Memory B cell (primary cell): ENCODE measurements at places on chromosomes 16 and 17.

- no peaks in the 10 kb centered on the region for H3K27me3 ChIP-seq
- no peak for DNase-seq
- peak overlapping the region; percentile 96 for H3K27ac ChIP-seq
- H3K4me3 ChIP-seq: peak overlapping the region; percentile 86
- H3K4me1 ChIP-seq: peaks cover 33% of the 10 kb centered on the region
Measured at GRCh38 chr17:80909635-80910034, 82.0 kb upstream of the CHMP6 start.

DNA sequence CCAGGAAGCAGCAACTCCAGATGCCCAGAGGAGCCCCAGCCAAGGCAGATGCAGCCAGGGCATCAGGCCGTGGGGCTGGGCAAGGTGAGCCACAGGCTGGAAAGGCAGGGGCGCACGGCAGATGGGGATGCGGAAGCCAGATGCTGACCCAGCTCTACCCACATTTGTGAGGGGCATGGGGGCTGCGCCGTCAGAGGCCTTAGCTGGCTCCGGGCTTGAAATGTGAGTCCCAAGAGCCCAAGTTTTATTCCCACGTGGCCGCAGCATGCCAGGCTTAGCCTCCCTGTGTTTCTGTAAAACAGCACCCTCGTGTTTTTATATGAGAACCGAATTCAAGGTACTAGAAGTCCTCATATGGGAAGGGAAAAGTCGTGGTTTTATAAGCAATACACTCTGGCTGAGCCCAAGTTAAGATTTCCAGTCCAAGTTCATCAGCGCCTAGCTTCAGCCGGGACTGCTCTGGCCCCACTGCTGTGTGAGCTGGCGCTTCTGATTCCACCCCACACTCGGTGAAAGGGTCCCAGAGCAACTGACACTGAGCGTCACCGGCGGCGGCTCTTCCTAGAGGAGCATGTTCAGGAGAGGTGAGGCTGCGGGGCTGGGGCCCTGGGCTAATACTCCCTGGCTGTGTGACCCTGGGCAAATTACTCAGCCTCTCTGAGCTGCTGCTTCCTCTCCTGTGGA is 6.7 kb upstream of the C16orf95 start:
- H3K36me3 ChIP-seq: no peaks in the 10 kb centered on the region
- H3K4me3 ChIP-seq: no peak overlapping the region
- no peaks in the 10 kb centered on the region for H3K4me1 ChIP-seq
- H3K27me3 ChIP-seq: no peaks in the 10 kb centered on the region
- DNase-seq: no peak

DNA sequence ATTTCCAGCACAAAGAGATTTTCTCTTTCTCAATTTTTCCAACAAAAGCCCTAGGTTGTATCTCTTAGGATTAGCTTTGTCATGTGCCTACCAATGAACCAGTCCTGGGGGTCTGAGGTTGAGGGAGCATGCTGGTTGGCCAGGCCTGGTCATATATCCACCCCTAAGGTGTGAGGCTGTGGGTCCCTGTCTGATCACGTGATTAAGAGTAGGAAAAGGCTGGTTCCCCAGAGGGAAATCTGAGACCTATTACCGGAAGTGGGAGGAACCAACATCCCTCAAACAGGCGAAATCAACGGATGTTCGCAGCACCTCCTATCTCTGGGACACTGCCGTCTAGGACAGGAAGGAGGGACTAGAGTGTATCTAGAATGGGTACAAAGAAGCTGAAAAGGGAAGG is 185.7 kb upstream of the IRX5 start:
- no peak for DNase-seq
- H3K36me3 ChIP-seq: no peaks in the 10 kb centered on the region
- no peaks in the 10 kb centered on the region for H3K4me1 ChIP-seq
- no peak overlapping the region for H3K4me3 ChIP-seq

DNA sequence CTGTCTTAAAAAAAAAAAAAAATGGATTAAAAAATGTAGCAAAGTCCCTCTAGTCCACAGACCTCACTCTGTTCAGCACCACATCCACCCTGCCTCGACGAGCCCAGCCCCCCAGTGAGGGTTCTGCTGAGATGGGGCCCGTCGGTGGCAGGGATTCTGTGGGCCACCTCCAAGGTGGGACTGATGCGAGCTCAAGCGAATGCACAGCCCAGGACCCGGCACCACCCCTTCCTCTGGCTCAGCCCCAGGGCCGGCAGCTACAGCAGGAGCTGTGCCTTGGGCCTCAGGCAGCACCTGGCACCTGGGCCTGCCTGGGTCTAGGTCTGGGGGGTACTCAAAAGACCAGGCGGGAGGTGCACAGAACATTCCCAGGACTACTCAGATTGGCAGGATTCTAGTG is 59.5 kb downstream of the ZNF778 start:
- peaks cover 38% of the 10 kb centered on the region for H3K36me3 ChIP-seq
- no peak overlapping the region for H3K4me3 ChIP-seq
- no peaks in the 10 kb centered on the region for H3K27me3 ChIP-seq
- H3K4me1 ChIP-seq: peaks cover 2% of the 10 kb centered on the region
